Activated naive CD4-positive, alpha-beta T cell treated with anti-CD3 and anti-CD28 coated beads for 36 hours (primary cell): ENCODE measurements at places on chromosomes 7 and 10. TPM values are rescaled to one million over a fixed set of nuclear protein-coding genes. Genes with fewer than 3 reads are reported as not detected.

LOXL4 gene
- total RNA-seq, result not detected

SLC18A3 gene
- not detected for total RNA-seq

SP8 gene
- not detected for total RNA-seq

GIMAP2 gene
- total RNA-seq, result 45.0 TPM
